Brain (organoid and tissue), 16 donors: ENCODE measurements at places on chromosomes 7 and 10. TPM values are rescaled to one million over a fixed set of nuclear protein-coding genes. Genes with fewer than 3 reads are reported as not detected.

AGBL3 gene
- polyA plus RNA-seq = 0.64 TPM

MMP21 gene
- not detected for polyA plus RNA-seq

NPY4R2 gene
- polyA plus RNA-seq = not detected

TUBGCP2 gene
- 58.0 TPM for polyA plus RNA-seq

DNA sequence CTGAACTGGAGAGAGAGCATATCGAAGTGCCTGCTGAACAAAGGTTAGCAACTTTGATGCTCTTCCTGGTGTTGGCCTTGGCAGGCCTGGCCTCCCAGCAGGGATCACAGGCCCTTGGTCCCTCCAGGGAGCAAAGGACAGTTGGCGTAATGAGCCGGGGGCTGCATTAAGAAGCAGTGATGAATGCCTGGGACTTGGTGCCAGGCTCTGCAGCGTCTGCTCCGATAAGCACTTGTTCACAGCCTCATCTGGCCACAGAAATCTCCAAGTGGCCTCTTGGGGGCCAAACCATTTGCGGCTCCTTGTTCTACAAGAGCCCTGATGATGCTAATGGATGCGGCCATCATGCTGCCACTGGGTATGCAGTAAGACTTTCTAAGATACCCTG, 31.8 kb downstream of the CRHR2 start:
- DNase-seq = no peak

- no peak for DNase-seq
Observed at GRCh38 chr10:51007781-51008180, 66.5 kb upstream of the PRKG1 start.

GRCh38 chr10:49484486-49485235, 54.3 kb downstream of the ERCC6 start:
- DNase-seq = no peak

DNA sequence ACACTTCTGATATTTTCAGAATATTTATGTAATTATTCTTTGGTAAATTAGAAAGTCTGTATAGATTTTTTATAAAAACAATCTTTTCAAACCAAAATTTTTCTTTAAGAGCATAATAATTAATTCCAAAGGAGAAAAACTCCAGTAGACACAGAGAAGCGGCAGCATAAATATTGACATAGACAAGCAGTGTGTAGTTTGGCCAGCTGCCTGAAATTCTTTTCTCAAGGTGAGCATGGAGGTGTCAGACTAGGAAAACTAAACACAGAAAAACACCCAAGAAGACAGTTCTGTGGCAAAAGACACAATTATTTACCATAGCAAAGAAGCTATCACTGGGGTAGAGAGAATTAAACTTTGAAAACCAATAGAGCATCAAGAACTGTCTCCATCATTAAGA, 82.4 kb downstream of the KLF6 start:
- no peak for DNase-seq
